ENCODE measurements at places on chromosomes 6 and 20. TPM values are rescaled to one million over a fixed set of nuclear protein-coding genes. Genes with fewer than 3 reads are reported as not detected.

Gene B3GAT2
- total RNA-seq: not detected

DNA sequence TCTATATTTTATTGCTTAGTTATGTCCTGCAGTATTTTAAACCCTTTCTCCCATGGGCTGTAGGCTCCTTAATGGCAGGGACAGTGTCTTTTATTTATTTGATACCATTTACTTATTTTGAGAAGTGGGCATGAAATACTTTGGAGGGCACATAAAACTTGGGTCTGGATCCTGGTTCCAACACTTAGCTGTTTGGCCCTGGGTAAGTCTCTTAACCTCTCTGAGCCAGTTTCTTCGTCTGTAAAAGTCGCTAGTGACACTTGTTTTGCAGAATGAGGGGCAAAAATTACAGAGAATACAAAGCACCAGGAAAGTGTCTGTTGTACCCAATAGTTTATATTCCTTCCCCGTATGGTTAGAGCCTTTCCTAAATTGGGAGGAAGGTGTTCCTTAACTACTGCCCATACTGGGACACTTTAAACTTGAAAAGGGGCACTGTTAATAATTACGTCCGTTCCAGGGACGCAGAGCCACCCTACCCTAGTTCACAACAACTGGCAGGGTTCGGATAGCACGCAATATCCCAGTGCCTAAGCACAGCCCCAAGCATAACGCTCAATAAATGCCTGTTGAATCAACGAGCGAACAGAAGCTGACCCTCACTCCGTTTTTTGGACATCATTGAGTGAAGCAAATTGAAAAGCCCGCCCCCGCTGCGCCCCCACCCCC is 6.0 kb upstream of the ARMC12 start:
- no peak for DNase-seq

Gene OPN5
- total RNA-seq: not detected

Gene OTOR
- total RNA-seq: not detected

- DNase-seq: no peak
Measured at GRCh38 chr6:138004430-138005287, 102.6 kb downstream of the PERP start.

GRCh38 chr6:143928853-143929252 is 64.6 kb downstream of the ZC2HC1B start:
- no peak for DNase-seq

DNA sequence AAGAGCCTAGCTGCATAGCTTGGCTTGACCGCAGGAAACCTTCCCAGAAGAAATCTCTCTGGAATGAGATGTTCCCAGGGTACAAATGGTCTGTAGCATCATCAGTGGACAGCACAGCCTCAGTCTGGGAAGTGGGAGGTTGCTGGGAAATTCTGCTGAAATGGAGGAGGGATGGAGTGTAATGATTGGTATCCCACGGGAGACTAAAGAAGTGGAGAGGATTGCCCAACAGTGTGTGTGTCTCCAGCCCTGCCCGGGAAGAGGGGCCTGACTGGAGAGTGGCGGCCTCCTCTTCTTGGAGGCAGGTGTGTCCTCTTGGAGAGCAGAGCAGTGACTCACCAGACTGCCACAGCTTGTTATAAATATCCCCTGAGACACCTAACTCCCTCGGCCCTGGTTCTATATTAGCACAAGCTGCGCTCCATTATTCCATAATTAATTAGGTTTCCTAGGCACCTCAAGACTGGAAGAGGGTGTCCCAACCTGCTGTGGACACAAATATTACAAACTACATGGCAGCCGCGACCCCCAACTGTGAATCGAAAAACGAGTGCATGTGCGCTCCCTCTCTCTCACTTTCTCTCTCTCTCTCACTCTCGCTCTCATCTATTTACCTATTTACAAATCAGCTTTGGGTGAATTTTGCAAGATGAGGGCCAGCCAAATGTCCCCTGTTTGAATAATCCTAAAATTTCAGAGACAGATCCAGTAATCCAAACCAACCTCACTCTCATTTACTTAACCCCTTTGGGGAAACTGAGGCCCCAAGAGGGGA is 68.8 kb downstream of the FGD2 start:
- no peak for DNase-seq

GRCh38 chr6:142013287-142013686 is 119.4 kb upstream of the GJE1 start:
- DNase-seq: no peak

- DNase-seq: no peak
Measured at GRCh38 chr6:38681850-38682249, 21.1 kb downstream of the GLO1 start.

GRCh38 chr6:25302677-25303128 is 23.5 kb downstream of the CARMIL1 start:
- DNase-seq: no peak

Measured in sciatic nerve (tissue), 2 donors.